Thoracic aorta (tissue), 2 donors: ENCODE measurements at places on chromosomes 7 and 10.

- no peaks in the 10 kb centered on the region for H3K36me3 ChIP-seq
- no peak for DNase-seq
- no peaks in the 10 kb centered on the region for H3K4me1 ChIP-seq
- no peak overlapping the region for H3K4me3 ChIP-seq
Measured at GRCh38 chr7:45366475-45366874, 207.7 kb upstream of the ADCY1 start.

DNA sequence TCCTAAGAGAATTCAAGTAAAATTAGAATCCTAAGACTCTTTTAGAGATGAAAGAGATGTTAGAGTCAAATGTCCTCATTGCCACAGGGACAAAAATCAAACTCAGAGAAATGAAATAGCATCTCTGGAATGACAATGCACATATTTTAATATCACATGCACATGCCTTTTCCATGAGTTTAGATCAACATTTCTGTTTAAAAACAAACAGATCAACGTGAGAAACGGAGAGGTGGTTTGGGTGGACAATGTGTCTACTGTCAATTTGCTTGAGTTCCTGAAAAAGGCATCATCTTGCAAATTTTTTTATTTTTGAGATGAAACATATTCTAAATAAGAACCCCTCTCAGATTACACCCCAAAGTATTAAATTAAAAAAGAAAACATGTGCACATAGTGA, 130.0 kb downstream of the CHRM2 start:
- no peaks in the 10 kb centered on the region for H3K36me3 ChIP-seq
- no peak for DNase-seq
- no peaks in the 10 kb centered on the region for H3K4me1 ChIP-seq
- no peaks in the 10 kb centered on the region for H3K27me3 ChIP-seq
- no peak overlapping the region for H3K4me3 ChIP-seq

DNA sequence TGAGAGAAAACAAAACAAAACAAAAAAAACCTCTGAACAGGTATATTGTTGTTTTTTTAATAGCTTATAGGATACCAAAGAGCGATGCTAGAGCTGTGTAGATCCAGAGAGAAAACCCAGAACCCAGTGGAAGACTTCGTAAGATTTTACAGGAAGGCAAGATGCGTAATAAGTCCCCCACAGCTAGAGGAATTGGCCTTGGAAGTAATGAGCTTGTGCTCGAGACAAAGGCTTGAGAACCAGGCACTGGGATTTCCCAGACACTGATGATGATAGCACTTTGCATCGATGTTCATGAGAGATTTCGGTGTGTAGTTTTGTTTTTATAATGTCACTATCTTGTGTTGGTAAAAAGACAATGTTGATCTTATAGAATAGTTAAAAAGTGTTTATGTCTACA, 821.5 kb upstream of the IGFBP3 start:
- H3K27ac ChIP-seq = no peak overlapping the region
- H3K4me3 ChIP-seq = no peak overlapping the region
- no peaks in the 10 kb centered on the region for H3K27me3 ChIP-seq
- no peak for DNase-seq
- H3K4me1 ChIP-seq = peaks cover 10% of the 10 kb centered on the region

DNA sequence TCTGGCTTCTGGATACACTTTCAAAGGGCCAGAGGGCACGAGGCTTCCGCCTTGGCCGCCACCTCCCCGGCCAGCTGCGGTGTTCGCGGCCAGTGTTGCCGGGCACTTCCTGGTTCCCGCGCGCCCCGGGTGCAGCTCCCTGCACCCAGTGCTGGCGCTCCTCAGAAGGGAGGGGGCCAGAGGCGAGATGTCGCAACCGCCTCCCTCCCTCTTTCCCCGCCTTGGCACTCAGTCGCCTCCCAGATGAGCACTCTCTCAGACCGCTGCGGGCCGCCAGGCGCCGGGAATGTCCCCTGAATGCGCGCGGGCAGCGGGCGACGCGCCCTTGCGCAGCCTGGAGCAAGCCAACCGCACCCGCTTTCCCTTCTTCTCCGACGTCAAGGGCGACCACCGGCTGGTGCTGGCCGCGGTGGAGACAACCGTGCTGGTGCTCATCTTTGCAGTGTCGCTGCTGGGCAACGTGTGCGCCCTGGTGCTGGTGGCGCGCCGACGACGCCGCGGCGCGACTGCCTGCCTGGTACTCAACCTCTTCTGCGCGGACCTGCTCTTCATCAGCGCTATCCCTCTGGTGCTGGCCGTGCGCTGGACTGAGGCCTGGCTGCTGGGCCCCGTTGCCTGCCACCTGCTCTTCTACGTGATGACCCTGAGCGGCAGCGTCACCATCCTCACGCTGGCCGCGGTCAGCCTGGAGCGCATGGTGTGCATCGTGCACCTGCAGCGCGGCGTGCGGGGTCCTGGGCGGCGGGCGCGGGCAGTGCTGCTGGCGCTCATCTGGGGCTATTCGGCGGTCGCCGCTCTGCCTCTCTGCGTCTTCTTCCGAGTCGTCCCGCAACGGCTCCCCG, at the start of gene FFAR4:
Gene FFAR4, plus strand, starts transcription at position 231 of the 842 bp plus-strand sequence. Its CDS starts 56 bp downstream, at position 287.
- H3K36me3 ChIP-seq = no peaks in the 10 kb centered on the region
- H3K4me3 ChIP-seq = peak within 1 kb of the TSS; percentile 66
- H3K27ac ChIP-seq = no peak within 1 kb of the TSS

DNA sequence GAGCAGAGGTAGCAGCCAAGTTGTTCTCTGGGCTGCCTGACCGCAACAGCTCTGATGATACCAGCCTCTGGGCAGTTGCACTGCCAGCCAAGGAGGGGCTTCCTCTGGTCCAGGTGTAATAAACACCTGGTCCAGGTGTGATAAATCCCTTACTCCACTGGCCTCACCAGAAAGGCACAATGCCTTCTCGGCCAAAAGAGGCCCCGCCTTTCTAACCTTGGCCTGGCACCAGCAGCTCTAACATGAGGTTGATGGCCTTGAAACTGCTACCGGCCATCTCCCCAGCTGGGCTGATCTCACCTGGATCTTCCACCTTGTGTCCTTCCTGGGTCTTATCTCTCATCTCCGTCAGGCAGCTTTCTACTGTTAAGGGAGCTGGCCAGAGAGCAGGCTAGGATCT, 45.5 kb upstream of the PDZD8 start:
- DNase-seq = no peak
- H3K27ac ChIP-seq = no peak overlapping the region
- H3K27me3 ChIP-seq = no peaks in the 10 kb centered on the region
- no peak overlapping the region for H3K4me3 ChIP-seq
- no peaks in the 10 kb centered on the region for H3K4me1 ChIP-seq

GRCh38 chr7:13217768-13218167, 530.3 kb downstream of the ARL4A start:
- DNase-seq = no peak
- H3K4me1 ChIP-seq = peaks cover 5% of the 10 kb centered on the region
- H3K27me3 ChIP-seq = no peaks in the 10 kb centered on the region

GRCh38 chr10:5788969-5789368, 24.3 kb downstream of the GDI2 start:
- H3K4me3 ChIP-seq = no peak overlapping the region
- H3K27ac ChIP-seq = no peak overlapping the region
- no peaks in the 10 kb centered on the region for H3K27me3 ChIP-seq
- peaks cover 23% of the 10 kb centered on the region for H3K4me1 ChIP-seq

DNA sequence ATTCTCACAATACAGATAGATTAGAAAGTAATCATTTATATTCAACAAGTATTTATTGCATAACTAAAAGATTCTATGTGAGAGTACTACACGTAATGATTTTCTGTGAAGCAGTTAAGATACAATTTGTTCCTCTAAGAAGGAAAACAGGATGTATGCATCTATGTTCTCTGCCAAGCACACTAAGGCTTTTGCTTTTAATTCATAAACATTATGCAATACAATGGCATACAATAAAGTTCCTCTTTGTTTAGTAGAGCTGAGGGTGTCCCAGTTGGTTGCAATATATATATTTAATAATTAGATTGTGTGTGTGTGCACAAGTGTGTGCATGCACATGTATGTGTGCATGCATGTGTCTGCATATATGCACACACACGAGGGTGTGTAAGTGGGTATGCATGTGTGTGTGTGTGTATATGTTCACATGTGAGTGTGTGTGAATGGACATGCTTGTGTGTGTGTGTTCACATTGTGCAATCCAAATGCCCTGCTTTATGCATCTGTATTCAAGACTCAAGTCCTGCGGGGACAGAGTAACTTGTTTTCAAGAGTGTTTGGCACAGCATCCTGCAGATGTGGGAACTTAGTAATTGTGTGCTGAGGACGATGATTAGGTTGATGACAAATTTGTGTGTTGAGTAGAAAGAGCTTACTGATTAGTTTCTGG, 481.5 kb upstream of the KLF6 start:
- H3K36me3 ChIP-seq = no peaks in the 10 kb centered on the region
- no peak overlapping the region for H3K27ac ChIP-seq
- no peak overlapping the region for H3K4me3 ChIP-seq
- H3K27me3 ChIP-seq = no peaks in the 10 kb centered on the region

DNA sequence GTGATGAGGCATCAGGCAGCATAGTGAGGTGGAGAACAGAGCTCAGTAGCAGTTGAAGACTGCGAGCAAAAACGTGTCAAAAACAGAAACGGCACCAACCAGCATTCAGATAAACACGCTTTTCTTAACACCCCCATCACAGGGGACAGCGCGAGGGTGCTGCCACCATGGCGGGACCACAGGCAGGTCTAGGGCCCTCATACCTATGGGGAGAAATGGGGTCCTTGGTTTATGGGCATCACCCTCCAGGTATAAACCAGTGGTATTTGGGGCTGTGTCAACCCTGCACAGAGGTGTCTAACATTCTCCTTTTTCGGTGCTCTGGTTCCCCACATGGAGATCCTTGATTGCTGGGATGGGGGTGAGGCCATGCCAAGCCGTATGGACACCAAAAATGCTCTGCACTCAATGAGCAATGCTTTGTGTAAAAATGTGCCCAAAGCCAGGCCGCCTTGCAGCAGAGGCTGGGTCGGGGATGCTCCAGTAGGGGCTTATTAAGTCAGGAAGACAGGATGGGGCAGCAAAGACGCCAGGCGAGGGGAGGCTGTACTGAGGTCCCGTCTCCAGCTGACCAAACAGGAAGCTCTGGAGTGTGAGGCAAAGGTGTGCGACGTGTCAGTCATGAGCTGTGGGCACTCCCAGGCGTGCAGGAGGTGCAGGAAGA, 191.5 kb downstream of the WDR37 start:
- H3K36me3 ChIP-seq = no peaks in the 10 kb centered on the region
- H3K27ac ChIP-seq = no peak overlapping the region
- H3K4me3 ChIP-seq = no peak overlapping the region
- no peaks in the 10 kb centered on the region for H3K27me3 ChIP-seq
- no peaks in the 10 kb centered on the region for H3K4me1 ChIP-seq

DNA sequence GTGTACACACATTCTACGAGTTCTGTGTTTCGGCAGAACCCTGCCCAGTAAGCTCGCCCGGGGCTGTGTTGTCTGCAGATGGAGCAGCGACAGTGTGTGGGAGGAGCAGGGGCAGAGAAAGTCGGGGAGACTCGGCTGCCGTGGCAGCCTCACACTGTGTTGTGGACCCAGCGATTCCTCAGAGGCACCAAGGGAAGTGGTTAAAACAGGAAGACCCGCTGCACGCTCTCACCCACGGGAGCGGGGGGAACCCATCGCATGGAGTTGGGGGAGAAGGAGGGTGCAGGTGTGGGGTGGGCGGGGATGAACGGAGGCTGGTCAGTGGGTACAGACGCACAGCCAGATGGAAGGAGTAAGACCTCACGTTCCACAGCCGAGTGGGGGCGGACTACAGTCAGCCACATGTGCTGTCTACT, 250.2 kb downstream of the ELFN1 start:
- H3K27me3 ChIP-seq = no peaks in the 10 kb centered on the region
- H3K4me1 ChIP-seq = no peaks in the 10 kb centered on the region
- no peak overlapping the region for H3K27ac ChIP-seq

GRCh38 chr10:67115972-67116371, 190.1 kb downstream of the LRRTM3 start:
- H3K4me3 ChIP-seq = no peak overlapping the region
- H3K4me1 ChIP-seq = no peaks in the 10 kb centered on the region
- no peak overlapping the region for H3K27ac ChIP-seq
- no peaks in the 10 kb centered on the region for H3K27me3 ChIP-seq
- no peaks in the 10 kb centered on the region for H3K36me3 ChIP-seq

- H3K27ac ChIP-seq = no peak overlapping the region
- no peaks in the 10 kb centered on the region for H3K27me3 ChIP-seq
- H3K36me3 ChIP-seq = no peaks in the 10 kb centered on the region
Measured at GRCh38 chr10:50620899-50621298, 2.9 kb downstream of the SGMS1 start.

- no peaks in the 10 kb centered on the region for H3K27me3 ChIP-seq
- H3K4me3 ChIP-seq = no peak overlapping the region
- no peak overlapping the region for H3K27ac ChIP-seq
- H3K4me1 ChIP-seq = no peaks in the 10 kb centered on the region
- DNase-seq = no peak
Measured at GRCh38 chr7:155593461-155594162, 47.3 kb upstream of the CNPY1 start.

DNA sequence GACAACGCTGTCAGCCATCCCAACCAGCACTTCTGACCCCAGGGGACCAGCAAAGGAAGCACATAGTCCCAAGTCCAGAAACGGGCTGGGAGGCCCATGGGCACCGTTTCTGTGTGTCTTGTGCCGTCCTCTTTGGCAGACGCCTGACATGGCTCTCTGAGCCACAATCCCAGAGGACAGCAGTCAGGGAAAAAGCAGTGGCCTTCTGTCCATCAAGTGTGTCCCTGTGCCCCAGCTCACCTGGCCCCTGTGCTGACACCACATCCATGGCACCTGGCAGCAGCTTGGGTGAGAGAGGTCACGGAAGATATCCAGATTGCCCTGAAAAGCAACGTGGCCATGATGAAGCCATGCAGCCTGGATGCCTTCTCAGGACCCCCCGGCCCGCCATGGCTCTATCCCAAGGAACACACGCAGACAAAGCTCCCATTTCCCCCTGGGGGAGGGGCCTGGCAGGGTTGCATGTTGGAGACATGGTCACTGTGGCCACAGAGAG, 38.1 kb upstream of the ANTXRL start:
- DNase-seq = no peak
- H3K36me3 ChIP-seq = no peaks in the 10 kb centered on the region
- no peak overlapping the region for H3K27ac ChIP-seq
- H3K4me3 ChIP-seq = no peak overlapping the region

GRCh38 chr10:75070476-75070875, 41.0 kb upstream of the SAMD8 start:
- no peak overlapping the region for H3K4me3 ChIP-seq
- no peak for DNase-seq
- H3K36me3 ChIP-seq = no peaks in the 10 kb centered on the region
- no peaks in the 10 kb centered on the region for H3K4me1 ChIP-seq
- no peak overlapping the region for H3K27ac ChIP-seq
- no peaks in the 10 kb centered on the region for H3K27me3 ChIP-seq

- H3K4me3 ChIP-seq = no peak overlapping the region
- no peaks in the 10 kb centered on the region for H3K36me3 ChIP-seq
- no peaks in the 10 kb centered on the region for H3K27me3 ChIP-seq
- DNase-seq = no peak
- no peak overlapping the region for H3K27ac ChIP-seq
Measured at GRCh38 chr10:69957241-69957885, 95.3 kb upstream of the MACROH2A2 start.

DNA sequence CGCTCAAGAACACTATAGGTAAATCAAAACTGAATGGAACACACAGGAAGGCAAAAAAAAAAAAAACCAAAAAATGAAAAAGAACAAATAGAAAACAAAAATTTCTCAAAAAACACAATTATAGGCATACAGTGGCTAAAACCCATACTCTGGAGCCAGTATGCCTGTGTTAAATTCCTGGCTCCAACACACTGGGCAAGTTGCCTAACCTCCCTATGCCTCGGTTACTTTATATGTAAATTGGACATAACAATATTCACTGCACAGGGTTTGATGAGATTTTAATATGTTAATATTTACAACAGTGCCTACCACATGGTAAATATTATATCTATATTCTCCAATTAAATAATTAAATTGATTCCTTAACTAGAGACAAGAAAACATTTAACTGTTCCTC, 217.1 kb downstream of the HTR7 start:
- H3K27ac ChIP-seq = peak overlapping the region; percentile 44
- no peaks in the 10 kb centered on the region for H3K36me3 ChIP-seq
- no peaks in the 10 kb centered on the region for H3K27me3 ChIP-seq
- H3K4me1 ChIP-seq = peaks cover 63% of the 10 kb centered on the region
